ENCODE measurements at places on chromosomes 16 and 17.

GRCh38 chr16:31693733-31694132 lies 166.0 kb downstream of the AHSP start:
- DNase-seq: no peak

- DNase-seq: peak; percentile 95
Measured at GRCh38 chr16:66266436-66267291, 99.8 kb upstream of the CDH5 start.

GRCh38 chr17:67208232-67208631 lies 36.8 kb downstream of the HELZ start:
- DNase-seq: no peak

- no peak for DNase-seq
Measured at GRCh38 chr16:65476448-65476955, 354.6 kb upstream of the CDH11 start.

DNA sequence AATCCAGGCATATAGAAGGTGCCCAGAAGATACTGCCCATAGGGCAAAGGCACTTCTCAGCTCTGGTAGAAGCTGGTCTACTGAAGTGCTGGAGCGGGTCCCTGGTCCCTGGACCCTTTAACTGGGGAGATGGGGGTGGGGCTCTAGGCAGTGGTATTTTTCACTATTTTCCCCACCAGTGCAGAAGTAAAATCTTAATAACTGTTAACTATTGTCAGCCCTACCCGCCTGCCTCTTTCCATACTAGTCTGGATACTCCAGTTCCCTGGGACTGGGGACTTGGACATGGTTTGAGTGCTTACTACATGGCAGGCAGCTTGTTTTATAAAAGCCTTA lies 24.6 kb downstream of the IGF2BP1 start:
- no peak for DNase-seq

All from AG20443 (cell line).